Stimulated activated CD8-positive, alpha-beta memory T cell treated with anti-CD3 and anti-CD28 coated beads, Interleukin-4, amount 100 ng/mL, for 4 hours (primary cell): ENCODE measurements at places on chromosomes 1 and 21.

GRCh38 chr1:95426772-95427171 lies 192.8 kb downstream of the RWDD3 start:
- DNase-seq, result no peak

- DNase-seq, result no peak
Measured at GRCh38 chr1:220691053-220691684, 1.0 kb downstream of the C1orf115 start.

DNA sequence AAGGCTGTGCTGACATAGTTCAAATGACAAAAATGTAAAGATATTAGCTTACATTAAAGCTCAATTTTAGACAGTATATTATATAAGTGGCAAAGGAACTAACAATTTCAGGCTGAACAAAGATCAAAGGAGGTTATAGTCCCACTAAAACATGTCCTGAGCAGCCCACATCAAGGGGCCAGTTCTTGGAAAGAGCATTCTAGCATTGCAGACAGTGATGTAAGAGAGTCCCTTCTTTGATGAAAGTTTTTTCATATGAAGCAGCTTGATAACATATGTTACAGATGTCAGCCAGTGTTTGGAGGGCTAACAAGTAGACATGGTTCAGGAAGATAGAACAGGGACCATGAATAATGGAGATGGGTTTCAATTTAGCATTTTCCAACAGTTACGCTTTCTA lies 301.7 kb downstream of the NTNG1 start:
- no peak for DNase-seq

DNA sequence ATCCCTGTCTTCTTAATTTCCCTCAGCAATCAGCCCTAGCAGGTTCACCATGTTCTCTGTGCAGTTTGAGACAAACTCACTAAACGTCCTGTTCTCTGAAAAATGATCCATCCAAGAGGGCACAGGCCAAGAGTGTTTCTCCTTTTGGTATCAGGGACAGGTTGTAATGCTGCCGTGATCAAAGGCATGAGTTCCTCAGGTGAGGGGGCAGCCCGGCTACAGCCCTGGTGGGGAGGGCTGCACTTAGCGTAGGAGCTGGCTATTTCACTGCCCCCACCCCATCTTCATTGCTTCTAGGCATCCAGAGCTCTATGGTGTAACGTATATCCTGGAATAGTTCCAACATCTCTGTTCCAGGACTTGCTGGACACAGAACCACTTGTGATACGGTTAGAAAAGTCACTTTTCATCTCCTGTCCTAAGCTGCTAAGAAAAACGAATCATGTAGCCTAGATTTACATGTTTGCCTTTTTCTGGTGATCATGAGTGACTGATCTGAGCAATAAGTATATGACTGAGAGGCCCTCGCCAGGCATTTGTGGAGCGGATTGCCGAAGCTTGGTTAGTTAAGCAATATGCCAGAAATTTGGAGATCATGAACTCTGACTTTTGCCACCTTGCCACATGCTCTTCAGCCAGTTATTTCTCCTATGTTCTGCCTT lies 41.1 kb upstream of the SRP9 start:
- DNase-seq, result no peak

DNA sequence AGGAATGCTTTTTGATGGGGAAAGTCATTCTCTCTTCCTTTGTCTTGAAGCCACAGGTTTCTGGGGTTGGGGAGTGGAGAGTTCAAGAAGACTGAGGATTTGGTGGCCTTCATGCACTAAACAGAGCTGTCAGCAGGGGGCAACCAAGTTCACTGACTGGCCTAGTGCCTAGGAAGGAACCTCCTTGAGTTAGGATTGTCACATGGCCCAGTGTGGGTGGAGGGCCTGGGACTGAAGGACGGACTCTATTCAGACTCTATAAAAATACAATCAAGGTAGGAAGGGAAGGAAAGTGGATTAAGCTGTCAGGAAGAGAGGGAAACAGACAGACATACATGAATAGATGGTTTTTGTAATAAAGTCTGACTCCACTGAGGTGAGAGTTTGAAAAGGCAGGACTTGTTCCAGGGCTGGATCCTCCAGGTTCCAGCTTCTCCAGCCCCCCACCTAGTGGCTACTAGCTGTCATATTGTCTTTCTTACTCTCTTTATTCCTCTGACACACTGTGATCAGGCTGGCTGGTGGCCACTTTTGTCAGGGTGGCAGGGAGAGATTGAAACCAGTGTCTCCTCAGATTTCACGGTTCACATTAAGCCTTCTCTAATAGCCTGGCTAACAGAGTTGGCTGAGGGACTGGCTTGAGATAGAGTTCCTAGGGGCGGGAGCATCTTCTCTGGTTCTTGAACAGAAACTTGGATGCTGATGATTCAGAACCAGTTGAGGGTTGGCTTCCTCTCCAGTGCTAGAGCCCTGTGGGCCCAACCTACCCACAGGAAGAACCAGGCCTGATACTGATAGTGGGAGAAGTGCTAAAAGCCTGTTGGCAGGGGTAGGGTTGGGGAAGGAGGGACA lies 4.1 kb upstream of the SH3BGRL3 start:
- DNase-seq, result no peak

GRCh38 chr1:197150336-197151005 lies 4.0 kb upstream of the ASPM start:
- DNase-seq, result no peak

- no peak for DNase-seq
Measured at GRCh38 chr1:153608742-153609584, 4.0 kb downstream of the S100A16 start.

GRCh38 chr1:223332997-223333396 lies 31.0 kb downstream of the SUSD4 start:
- no peak for DNase-seq

- no peak for DNase-seq
Measured at GRCh38 chr1:75672528-75673393, 51.7 kb upstream of the ACADM start.

DNA sequence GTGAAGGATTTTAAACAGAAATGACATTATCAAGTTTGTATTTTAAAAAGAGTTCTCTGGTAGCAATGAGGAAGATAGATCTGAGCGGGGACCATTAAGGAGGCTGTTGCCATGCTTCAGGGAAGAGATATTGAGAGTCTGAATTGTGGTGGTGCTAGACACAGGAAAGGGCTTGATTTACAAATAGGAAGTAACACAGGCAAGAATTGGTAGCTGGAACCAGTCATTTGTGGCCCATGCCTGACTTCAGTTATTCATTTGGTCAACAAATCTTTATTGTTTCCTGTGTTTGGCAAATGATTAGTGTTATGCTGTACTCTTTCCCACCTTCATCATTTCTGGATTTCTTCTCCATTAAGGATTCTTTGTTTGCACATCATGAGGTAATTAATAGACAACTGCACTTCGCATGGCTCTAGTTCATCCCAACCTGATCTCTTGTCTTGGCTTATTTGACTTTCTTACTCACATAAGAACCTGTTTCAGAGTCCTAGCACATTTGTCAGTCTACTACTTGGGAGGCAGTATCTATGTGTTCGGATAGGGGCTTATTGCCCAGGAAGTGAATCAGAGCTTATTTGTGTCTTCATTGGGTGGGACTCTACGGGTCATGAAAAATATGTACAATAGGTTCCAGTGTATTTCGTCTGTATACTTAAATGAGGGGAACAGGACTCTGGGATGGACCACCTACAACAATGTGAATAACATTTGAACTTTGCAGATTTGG lies 32.3 kb downstream of the EEIG2 start:
- no peak for DNase-seq

DNA sequence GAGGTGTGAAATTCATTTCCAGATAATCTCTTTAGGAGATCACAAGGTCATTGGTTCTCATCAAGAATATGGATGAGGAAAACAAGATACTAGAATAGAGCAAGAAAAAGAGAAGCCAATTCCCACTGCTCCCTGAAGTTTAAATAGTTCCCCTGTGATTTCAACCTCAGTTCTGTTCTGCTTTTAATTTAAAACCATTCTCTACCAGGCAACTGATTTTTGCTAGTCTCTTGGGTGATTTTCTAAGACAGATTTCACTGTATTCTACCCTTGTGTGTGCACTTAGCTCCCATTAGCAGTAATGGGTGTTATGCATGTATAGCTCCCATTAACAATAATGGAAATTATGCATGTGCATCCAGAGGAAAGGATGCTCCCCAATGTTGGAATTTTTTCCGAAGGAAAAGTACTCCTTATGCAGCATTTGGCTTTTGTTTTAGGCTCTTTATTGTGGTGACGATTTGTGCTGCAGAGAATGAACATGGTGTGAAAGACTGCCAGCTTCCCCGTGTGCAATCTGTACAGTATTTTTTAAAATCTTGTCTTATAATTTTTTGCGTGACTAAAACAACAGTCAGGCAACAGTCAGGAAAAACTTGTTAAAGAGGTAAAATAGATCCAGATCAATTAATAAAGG lies 144.0 kb upstream of the ZRANB2 start:
- DNase-seq, result no peak

GRCh38 chr1:206074839-206075238 lies 21.9 kb downstream of the RHEX start:
- DNase-seq, result no peak

GRCh38 chr1:236067854-236068454 lies 3.1 kb upstream of the NID1 start:
- no peak for DNase-seq

DNA sequence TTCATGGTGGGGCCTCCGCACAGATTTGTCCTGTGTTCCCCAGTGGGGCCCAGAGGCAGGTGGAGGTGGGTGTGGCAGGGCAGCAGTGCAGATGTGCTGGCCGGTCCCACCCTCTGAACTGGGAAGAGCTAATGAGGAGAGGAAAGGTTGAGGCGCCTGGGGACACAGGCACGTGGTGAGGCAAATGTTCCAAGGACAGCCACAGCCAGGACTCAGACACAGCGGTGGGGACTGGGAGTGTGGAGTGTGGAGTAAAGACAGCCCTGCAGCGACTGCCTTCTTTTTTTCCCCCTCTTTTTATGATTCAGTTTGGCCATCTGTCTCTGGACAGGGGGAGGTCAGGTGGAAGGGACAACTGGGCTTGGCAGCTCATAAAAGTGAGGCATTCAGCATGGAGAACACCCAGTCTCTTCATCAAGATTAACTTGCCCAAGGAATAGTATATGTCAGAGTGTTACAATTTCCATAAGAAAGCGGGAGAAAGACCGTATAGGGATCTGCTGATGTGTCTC lies 104.2 kb upstream of the GCLM start:
- DNase-seq, result no peak

DNA sequence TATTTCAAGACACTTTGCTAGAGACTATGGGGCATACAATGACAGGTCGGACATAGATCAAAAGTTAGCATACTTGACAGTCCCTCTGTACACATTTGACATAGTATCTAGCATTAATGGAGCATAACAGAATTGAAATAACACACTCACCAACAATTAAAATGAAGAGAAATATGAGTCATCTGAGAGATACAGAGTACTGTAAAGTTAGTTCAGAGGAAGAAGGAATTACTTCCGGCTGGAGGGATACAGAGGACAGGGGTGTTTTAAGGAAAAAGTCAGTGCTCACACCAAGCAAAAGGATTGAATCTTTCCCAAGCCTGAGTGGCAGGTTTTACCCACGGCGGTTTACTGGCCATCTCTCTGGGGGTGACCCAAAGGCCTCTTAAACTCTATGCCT lies 2.4 kb downstream of the ZMYND12 start:
- DNase-seq, result no peak

- DNase-seq, result no peak
Measured at GRCh38 chr1:243489681-243490546, 234.1 kb downstream of the SDCCAG8 start.

GRCh38 chr1:231478811-231479210 lies 49.7 kb upstream of the TSNAX start:
- DNase-seq, result no peak

DNA sequence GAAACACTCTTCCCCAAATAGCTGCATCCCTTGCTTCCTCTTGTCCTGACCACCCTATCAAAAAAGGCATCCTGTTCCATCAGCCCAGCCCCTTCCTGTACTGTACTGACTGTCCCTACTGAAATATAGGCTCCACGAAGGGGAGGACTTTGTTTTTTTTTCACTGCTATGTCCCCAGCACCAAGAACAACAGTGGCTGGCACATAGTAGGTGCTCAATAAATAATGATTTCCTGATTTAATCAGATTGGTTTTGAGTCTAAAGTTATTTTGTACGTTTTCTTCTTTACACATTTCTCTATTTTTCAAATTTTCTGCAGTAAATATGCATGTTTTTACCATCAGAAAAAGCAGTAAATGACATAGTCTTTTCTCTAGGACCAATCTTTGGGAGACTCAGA lies 73.9 kb downstream of the CD58 start:
- DNase-seq, result no peak

- no peak for DNase-seq
Measured at GRCh38 chr1:198986442-198986841, 347.6 kb downstream of the PTPRC start.

DNA sequence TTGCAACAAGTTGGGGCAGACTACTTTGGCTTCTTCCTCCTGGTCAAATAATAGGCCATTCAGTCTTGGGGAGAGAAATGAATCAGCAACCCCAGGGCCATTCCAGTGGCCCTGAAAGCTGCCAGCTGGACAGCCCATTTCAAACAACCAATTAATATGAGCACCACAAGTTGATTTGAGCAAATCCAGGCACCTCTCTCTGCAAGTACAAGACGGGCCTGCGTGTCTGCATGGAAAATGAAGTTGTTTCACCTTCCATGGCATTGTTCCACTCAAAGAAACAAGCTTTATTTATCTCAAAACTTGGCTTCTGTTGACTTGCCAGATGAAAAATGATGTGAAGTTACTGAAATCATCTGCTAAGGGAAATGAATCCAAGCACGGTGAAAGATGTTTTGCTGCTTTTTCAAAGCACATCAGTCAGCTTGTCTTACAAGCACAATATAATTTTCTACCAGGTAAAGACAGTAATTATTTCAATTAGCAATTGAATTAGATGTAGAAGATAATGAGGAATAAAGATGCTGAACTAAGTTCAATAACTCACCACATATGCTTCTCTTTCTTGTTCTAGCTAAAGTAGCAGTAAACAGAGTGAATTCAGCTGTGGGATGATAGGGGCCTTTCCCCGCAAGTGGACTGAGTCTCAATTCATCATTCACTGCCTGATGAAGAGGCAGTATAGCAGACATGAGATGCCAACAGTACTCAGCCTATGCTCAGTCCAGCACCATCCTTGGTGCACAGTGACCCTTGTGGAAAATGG lies 95.2 kb upstream of the SSX2IP start:
- no peak for DNase-seq

GRCh38 chr1:15843826-15844572 lies 3.5 kb upstream of the SPEN start:
- DNase-seq, result no peak

- no peak for DNase-seq
Measured at GRCh38 chr1:49187056-49187455, 410.4 kb upstream of the BEND5 start.

GRCh38 chr1:112063781-112064728 lies 74.6 kb upstream of the KCND3 start:
- no peak for DNase-seq

GRCh38 chr1:41807390-41807789 lies 111.3 kb downstream of the HIVEP3 start:
- no peak for DNase-seq

GRCh38 chr1:27339213-27339612 lies 2.6 kb upstream of the SYTL1 start:
- no peak for DNase-seq
